ENCODE measurements at places on chromosomes 6 and 20. TPM values are rescaled to one million over a fixed set of nuclear protein-coding genes. Genes with fewer than 3 reads are reported as not detected.

FAM209B gene
- polyA plus RNA-seq, result 0.14 TPM

C20orf144 gene
- polyA plus RNA-seq, result 0.06 TPM

BFSP1 gene
- 1.0 TPM for polyA plus RNA-seq

BEND3 gene
- polyA plus RNA-seq, result 0.98 TPM

SIRPB1 gene
- polyA plus RNA-seq, result 0.13 TPM

PCK1 gene
- 49.9 TPM for polyA plus RNA-seq
